ENCODE measurements at places on chromosomes 16 and 17. TPM values are rescaled to one million over a fixed set of nuclear protein-coding genes. Genes with fewer than 3 reads are reported as not detected.

KRT28 gene
- total RNA-seq = not detected

DNA sequence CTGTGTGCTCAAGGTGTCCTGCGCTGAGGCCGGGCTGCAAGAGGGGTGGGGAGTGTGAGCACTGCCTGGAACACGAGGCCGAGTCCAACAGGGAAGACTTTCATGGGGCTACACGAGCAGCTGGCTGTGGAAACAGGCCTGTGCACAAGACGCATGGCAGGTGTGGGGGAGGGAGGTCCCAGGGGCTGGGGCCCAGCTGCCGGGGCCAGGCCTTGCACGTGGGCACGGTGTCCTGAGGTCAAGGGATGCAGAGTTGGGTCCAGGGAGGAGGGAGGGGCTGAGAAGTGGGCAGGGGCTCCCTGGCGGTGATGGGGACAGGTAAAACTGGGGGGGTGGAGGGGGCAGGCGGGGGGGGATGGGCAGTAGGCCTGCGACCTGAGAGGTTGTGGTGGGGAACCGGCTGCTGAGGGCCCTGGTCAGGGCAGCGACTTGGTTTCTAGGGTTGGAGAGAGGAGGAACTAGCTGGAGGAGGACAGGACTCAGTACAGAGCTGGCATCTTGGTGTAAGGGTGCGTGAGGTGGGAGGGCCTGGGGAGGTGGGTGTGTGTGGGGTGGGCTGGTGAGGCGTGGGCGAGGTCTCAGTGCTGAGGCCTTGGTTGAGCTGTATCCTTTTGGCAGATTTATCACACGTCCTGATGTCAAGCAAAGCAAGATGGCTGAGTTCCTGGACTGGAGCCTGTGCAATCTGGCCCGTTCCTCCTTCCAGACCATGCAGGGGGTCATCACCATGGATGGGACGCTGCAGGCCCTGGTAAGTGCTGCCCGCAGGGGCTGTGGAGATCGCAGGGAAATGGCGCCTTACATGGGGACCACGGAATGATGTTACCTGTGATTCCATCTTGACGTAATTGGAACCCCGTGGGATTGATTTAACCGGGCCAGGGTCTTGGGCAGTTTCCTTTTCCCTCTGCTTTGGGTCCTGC lies 29.4 kb downstream of the TBCD start:
- no peak for DNase-seq

KIF2B gene
- total RNA-seq = not detected

ERAL1 gene
- 70.1 TPM for total RNA-seq

MRM1 gene
- 14.2 TPM for total RNA-seq

- no peak for DNase-seq
These were observed 7.0 kb downstream of the CBFA2T3 start for GRCh38 chr16:88970050-88970449.

- DNase-seq = peak; percentile 85
These were observed 124.2 kb downstream of the TMEM132E start for GRCh38 chr17:34703533-34703932.

ADAP2 gene
- total RNA-seq = 0.69 TPM

DNA sequence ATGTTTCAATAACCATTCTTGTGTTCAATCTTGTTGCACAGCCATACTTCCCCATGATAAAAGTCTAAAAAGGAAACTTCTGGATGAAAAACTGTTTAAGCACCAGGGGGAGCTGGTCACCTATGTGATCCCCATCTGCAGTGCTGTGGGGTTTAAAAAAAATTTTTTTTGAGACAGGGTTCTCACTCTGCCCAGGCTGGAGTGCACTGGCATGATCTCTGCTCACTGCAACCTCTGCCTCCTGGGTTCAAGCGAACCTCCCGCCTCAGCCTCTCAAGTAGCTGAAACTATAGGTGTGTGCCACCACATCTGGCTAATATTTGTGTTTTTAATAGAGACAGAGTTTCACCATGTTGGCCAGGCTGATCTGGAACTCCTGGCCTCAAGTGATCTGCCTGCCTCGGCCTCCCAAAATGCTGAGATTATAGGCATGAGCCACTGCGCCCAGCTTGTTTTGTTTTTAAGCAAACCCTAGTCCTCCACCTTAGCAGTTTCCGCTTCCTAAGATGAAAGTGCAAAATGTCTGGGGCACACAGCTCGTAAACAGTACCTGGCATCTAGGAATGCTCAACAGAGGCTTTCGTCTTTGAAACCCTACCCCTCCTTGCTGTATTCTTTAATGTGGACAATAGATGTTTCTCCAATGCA lies 25.4 kb downstream of the DNAJA2 start:
- DNase-seq = peak; percentile 24

- DNase-seq = no peak
These were observed 71.6 kb downstream of the CHD9 start for GRCh38 chr16:53126390-53126789.

PRM1 gene
- not detected for total RNA-seq

- DNase-seq = no peak
These were observed 1762.2 kb downstream of the TP53TG3F start for GRCh38 chr16:35221482-35222185.

DNA sequence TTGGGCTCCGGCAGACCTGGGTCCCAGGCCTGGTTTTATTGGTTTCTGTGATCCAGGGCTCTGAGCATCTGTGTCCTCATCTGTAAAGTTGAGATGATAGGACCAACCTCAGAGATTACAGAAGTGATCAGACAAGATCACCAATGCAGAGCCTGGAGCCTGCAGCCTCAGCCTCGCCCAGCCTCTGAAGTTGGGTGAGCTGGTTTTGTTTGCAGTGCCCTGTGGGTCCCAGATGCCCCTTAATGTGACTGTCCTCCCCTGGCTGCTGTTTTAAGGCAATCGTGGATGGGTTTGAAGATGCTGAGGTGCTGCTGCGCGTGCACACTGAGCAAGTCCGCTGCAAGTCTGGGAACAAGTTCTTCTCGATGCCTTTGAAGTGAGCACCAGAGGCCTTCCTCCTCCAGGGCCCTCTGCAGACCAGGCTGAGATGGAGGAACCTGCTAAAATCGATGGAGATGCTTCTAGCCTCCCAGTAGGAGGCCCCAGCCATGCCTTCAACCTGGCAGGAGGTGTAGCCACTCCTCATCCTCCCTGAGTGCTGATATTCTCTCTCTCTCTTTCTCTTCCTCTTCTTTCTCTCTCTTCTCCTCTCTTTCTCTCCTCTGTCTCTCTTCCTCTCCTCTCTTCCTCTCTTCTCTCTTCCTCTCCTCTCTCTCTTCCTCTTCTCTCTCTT lies 5.6 kb upstream of the MMP15 start:
- DNase-seq = no peak

DNA sequence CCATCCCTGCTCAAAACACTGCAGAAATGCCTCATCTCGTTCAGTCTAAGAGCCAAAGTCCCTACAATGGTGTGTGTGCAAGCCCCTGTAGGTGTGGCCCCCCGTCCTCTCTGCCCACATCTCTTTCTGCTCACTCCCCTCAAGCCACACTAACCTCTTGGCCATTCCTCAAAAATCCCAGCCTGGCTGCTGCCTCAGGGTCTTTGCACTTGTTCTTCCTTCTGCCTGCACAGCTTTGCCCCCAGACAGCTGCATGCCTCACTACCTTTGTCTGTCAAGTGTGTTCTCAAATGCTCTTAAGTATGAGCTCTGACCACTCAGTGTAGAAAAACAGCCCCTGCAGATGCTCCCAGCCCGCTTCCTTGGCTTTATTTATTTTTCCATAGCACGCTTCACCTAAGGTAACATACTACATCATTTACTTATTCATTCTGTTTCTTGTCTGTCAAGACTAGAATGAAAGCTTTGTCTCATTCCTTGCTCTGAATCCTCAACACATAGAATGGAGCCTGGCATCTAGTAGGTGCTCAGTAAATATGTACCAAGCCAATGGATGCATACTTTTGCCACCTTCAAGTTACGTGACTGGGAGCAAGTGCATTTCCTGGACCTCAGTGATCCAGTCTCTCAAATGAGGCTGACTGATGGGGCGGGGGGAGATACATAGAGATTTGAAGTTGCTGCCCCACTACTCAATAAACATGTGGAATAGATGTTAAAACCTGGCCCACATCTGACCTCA lies 38.1 kb downstream of the RAI1 start:
- no peak for DNase-seq

TOX3 gene
- 17.6 TPM for total RNA-seq

ITGB4 gene
- total RNA-seq = 10.6 TPM

- no peak for DNase-seq
These were observed 55.7 kb downstream of the SCNN1B start for GRCh38 chr16:23357761-23358290.

DNA sequence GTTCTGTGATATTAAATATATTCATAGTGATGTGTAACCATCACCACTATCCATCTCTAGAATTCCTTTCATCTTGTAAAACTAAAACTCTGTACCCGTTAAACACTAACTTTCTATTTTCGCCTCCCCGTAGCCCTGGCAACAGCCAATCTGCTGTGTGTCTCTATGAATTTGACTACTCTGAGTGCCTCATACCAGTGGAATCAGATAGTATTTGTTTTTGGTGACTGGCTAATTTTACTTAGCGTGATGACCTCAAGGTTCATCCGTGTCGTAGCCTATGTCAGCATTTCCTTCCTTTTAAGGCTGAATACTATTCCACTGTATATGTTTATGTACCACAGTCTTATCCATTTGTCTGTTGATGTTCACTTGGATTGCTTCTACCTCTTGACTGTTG lies 18.2 kb downstream of the CHD9 start:
- DNase-seq = no peak

KRTAP2-1 gene
- total RNA-seq = not detected

GRCh38 chr16:2392025-2392424 lies 37.2 kb upstream of the CCNF start:
- DNase-seq = no peak

GRCh38 chr17:36182176-36183000 lies 6.0 kb upstream of the TBC1D3B start:
- DNase-seq = peak; percentile 68

GRCh38 chr17:34579979-34580684 lies 750 bp downstream of the TMEM132E start:
- DNase-seq = peak; percentile 50

DNA sequence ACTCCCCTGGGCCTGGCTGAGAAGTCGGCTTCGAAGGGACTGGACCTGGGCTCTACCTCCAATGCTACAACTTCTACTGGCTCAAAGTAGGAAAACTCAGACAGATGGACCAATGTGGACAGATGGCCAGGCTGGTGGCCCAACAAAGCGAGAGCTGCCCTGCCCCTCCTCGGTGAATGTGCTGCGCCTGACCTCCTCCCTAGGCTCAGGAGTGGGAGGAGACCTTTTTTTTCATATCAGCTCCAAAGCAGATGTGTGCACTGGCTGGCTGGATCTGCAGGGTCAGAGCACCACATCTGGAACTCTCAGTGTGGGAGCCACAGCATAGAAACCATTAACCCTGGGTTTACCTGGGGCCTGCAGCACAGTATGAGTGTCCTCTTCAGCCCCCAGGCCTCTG lies 20.8 kb downstream of the ATP6V0D1 start:
- no peak for DNase-seq

MYO15B gene
- total RNA-seq = 35.6 TPM

- DNase-seq = no peak
These were observed 11.3 kb upstream of the MLLT6 start for GRCh38 chr17:38693700-38694329.

TADA2A gene
- total RNA-seq = 16.5 TPM

DNA sequence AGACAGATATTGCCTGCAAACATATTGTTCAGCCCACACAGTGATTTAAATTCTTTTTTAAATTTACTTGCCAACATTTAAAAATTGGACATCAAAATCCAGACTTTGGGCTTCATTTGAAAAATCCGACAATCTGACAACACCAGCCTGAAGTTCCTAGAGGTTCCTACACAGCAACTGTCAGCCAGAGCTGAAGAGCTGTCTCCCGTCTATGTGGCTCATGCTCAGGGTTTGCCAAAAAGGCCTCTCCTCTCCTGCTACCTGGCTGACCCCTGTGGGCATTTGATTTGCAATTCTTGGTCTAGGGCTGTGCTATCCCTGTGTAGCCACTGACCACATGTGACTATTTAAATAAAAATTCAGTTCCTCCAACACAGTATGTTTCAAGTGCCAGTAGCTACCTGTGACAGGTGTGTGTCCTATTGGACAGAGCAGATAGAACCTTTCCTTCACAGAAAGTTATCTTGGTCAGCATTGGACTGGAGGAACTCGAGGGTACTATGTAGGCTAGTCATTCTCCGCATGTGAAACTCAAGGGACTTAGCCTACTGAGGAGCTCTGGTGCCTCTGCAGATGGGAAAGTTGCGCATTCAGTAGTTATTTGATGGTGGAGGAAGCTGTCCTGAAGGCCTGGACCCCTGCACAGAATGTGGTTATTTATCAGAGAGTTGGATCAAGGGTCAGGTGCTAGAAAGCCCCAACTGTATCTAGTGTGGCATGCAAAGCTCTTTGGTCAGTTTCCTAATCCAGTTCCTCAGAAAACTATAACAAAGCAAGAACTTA lies 2.7 kb downstream of the LYRM1 start:
- DNase-seq = no peak

DNA sequence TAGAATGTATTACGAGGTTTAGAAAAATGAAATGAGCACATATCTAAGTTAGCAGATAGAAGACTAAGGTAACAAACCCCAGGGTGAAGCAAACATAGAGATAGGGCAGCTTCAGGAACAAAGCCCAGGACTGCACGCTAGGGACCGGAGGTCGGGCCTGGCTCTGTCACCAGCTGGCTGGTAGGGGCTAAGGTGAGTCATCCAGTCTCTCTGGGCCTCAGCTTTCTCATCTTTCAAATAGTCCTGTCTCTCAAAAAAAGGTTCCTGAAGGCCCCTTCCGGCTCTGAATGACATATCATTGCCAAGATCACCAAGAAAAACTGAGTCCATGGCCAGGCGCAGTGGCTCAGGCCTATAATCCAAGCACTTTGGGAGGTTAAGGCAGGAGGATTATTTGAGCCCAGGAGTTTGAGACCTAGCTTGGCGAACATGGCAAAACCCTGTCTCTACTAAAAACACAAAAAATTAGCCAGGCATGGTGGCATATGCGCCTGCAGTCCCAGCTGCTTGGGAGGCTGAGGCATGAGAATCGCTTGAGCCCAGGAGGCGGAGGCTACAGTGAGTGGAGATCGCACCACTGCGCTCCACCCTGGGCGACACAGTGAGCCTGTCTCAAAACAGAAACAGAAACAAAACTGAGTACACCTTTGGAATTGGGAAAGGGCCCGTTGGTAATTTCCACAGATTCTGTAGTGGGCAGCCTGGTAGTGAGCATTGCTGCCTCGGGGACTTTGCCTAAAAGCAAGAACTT lies 26.0 kb downstream of the PKD1L3 start:
- no peak for DNase-seq

- DNase-seq = no peak
These were observed 34.9 kb downstream of the NUP93 start for GRCh38 chr16:56764835-56765234.

DNA sequence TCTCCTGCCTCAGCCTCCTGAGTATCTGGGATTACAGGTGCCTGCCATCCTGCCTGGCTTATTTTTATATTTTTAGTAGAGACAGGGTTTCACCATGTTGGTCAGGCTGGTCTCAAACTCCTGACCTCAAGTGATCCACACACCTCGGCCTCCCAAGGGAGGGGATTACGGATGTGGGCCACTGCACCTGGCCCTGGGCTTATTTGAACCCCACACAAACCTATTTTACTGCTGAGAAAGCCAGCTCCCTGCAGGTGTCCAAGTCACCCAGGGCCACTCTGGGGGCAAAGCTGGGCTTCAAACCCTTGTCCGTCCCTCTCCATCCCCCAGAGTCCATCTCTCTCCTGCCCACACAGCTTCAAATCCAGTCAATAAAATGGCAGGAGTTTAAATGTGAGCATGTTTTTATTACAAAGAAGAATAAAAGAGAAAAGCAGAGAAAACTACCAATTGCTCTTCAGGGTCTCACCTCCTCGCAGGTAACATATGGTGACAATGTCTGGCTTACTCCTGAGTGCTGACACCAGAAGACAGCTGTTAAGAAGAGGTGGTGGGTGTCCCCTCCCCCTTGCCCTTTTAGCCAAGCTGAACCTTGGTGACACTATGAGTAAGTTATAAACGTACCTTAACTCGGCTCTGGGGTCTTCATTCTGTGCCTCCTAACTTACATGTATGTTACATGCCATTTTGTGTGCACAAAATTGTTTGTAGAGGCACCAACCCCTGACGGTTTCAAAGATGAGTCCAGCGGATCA lies 45.4 kb downstream of the LAT start:
- DNase-seq = no peak
